ENCODE measurements at places on chromosomes 4 and X.

GRCh38 chrX:11953615-11954014, 184.7 kb upstream of the FRMPD4 start:
- no peak for DNase-seq

- DNase-seq, result no peak
These were observed 289.5 kb downstream of the GLUD2 start for GRCh38 chrX:121336831-121337421.

- no peak for DNase-seq
These were observed 28.4 kb downstream of the NPNT start for GRCh38 chr4:105923497-105924238.

- DNase-seq, result no peak
These were observed 34.7 kb downstream of the FGF2 start for GRCh38 chr4:122861172-122861943.

DNA sequence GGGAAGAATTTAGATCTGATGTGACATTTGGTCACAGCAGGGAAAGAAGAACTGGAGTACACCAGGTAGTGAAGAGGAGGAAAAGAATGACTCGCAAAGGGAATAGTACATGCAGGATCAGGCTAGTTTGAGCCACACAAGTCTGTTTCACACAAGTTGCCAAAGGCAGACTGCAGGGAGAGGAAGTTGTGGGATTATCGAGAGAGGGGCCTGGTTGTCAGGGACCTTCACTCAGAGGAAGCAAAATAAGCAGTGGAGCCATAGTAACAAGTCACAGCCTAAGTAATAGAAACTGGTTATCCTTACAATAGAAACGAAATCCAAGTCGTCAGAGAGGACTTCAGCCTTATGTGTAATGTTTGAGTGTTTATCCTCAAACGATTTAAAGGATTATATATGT, 316.7 kb upstream of the HTR2C start:
- DNase-seq, result no peak

GRCh38 chr4:10182446-10183424, 66.1 kb upstream of the WDR1 start:
- DNase-seq, result no peak

DNA sequence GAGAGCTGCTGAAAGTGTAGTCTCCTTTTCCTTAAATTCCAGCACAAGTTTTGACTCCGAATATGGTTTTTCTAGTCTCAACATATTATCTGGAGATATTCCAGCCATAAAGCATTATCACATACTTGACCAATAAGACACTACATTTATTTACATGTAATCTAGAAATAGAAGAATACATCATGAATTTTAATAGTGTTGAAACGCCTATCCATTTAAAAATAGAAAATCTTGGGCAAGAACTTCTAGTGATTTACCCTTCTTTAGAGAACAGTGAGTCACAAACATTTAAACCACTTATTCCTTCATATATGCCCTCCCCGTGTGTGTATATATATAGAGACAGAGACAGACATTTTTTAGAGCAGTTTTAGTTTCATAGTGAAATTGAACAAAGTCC, 161.5 kb downstream of the SOWAHB start:
- no peak for DNase-seq
